ENCODE measurements at places on chromosomes 12 and 14. TPM values are rescaled to one million over a fixed set of nuclear protein-coding genes. Genes with fewer than 3 reads are reported as not detected.

RAD9B gene
- total RNA-seq: 1.1 TPM

KLRC1 gene
- not detected for total RNA-seq

DNAJC22 gene
- 0.10 TPM for total RNA-seq

TAS2R7 gene
- not detected for total RNA-seq

PMCH gene
- not detected for total RNA-seq

MYH6 gene
- total RNA-seq: 0.05 TPM

GPR162 gene
- total RNA-seq: 0.31 TPM

ENDOU gene
- total RNA-seq: not detected

MORN3 gene
- total RNA-seq: 2.7 TPM

GSC gene
- total RNA-seq: not detected

VRTN gene
- total RNA-seq: not detected

CSRNP2 gene
- 20.2 TPM for total RNA-seq

GYS2 gene
- not detected for total RNA-seq

HAL gene
- total RNA-seq: 0.36 TPM

CCDC177 gene
- not detected for total RNA-seq

BCL11B gene
- 48.9 TPM for total RNA-seq

RTL1 gene
- total RNA-seq: not detected

PRH2 gene
- not detected for total RNA-seq

TCP11L2 gene
- total RNA-seq: 10.3 TPM

A2M gene
- not detected for total RNA-seq

PLXNC1 gene
- 6.2 TPM for total RNA-seq

NOS1 gene
- not detected for total RNA-seq

GPR135 gene
- 0.51 TPM for total RNA-seq

NRL gene
- 1.2 TPM for total RNA-seq

RBM19 gene
- 69.6 TPM for total RNA-seq

LRCOL1 gene
- total RNA-seq: not detected

PPHLN1 gene
- total RNA-seq: 81.3 TPM

CLMN gene
- total RNA-seq: 0.92 TPM

TAS2R42 gene
- not detected for total RNA-seq

PCNX1 gene
- 44.4 TPM for total RNA-seq

NKX2-1 gene
- total RNA-seq: not detected

PELI2 gene
- total RNA-seq: 6.4 TPM

ZFHX2 gene
- 1.4 TPM for total RNA-seq

SLC39A2 gene
- total RNA-seq: 0.17 TPM

RAP1B gene
- 211 TPM for total RNA-seq

NXPH4 gene
- 0.46 TPM for total RNA-seq

CMA1 gene
- total RNA-seq: not detected

NAV3 gene
- total RNA-seq: not detected

GALNT16 gene
- not detected for total RNA-seq

ADAM21 gene
- 0.15 TPM for total RNA-seq

All from activated CD4-positive, alpha-beta memory T cell treated with anti-CD3 and anti-CD28 coated beads for 36 hours (primary cell).